ENCODE measurements at places on chromosomes 4 and X. TPM values are rescaled to one million over a fixed set of nuclear protein-coding genes. Genes with fewer than 3 reads are reported as not detected.

GRCh38 chr4:171484681-171485080 is 328.5 kb upstream of the GALNTL6 start:
- no peak for DNase-seq

Gene KCNIP4
- not detected for total RNA-seq

Gene RNF113A
- 13.8 TPM for total RNA-seq

DNA sequence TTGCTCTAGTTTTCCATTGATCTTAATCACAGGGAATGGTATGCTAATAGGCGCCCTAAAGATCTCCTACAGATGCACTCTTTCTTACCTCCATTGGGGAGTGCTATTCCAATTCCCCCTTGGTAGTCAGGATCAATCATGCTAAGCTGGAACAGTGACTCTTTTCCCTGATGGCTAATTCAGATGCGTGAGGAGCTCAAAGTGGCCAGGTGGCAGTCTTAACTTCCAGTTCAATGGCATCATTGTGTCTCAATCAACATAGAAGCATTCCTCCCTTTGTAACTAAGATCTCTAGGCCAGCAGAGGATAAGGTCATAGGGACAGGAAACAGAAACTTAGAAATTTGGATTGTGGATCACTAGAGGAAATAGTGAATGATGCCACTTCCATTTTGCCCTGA is 216.8 kb downstream of the GRID2 start:
- no peak for DNase-seq

DNA sequence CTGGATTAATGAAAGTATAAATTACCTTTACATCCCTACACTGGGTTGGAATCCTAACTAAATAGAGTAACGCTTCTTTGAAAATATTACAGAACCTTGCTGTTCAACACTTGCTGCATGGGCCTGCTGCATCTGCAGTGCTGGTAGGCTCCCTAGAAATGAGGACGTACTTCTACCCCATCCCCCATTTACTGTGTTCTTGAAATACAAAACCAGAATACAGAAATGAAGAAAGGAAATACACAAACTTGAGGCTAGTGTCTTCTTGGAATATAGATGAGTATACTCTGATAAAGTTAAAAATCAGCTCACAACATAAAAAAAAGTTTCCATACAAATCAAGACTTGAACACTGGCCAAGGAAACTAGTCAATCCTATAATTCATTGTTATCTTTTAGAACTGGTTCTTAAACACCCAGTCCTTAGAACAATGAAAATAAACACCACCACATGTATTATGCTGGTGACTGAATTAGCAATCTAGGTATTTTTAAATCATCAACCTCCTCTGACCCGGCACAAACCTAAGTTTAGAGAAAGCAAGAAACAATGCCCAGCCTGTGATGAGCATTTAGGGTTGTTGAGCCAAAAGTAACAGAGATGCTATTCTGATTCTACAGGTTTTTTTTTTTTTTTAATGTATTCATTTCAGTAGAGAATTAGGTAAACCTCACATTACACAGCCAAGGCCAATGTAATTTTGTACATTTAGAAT is 49.7 kb downstream of the ATP8A1 start:
- no peak for DNase-seq

DNA sequence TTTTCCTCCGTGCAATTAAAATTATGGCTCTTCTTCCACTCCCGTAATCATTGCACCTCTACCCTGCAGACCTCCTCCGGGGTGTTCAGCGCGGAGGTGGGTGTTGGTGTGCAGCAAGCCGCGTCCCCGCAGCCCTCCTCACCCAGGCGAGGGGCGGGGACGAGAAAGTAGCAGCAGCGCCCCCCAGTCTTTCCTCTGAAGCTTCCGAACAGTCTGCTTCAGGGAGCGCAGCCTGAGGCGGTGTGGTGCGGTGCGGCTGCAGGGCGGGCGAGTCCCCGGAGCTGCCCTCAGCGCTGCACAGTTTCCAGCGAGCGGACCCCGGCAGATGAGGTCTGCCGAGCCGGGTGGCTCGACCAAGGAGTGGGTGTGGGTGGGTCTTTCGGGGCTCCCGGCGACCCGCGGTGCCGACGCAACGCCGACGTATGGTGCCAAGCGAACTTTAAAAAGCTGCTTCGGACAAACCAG is at the start of gene FRAS1:
Gene FRAS1, plus strand, starts transcription at position 189 of the 465 bp plus-strand sequence. CDS start 687 bp downstream, outside the sequence.
- DNase-seq = no peak

DNA sequence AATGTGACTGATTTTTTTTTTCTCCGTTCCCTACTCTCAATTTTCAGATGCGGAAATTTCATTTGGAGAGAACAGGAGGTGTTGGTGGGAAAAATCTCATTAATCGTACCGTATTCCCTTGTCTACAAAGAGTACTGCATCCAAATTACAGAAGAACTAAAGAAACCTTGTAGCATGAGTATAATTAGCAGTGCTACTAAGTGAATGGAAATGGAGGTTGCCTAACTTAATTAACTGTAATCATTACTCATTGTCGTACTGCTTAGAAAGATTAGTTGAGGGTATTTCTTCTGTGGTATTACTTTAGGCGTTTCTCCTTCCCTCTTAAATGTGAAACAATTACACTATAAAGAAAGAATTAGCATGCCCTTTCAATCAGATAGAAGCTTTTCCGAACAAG is 81.7 kb downstream of the DMD start:
- DNase-seq = no peak

GRCh38 chr4:169377367-169377766 is 106.6 kb upstream of the SH3RF1 start:
- DNase-seq = no peak

GRCh38 chrX:9535101-9535500 is 70.2 kb downstream of the TBL1X start:
- no peak for DNase-seq

- no peak for DNase-seq
Observed at GRCh38 chr4:78622253-78622979, 70.8 kb downstream of the ANXA3 start.

DNA sequence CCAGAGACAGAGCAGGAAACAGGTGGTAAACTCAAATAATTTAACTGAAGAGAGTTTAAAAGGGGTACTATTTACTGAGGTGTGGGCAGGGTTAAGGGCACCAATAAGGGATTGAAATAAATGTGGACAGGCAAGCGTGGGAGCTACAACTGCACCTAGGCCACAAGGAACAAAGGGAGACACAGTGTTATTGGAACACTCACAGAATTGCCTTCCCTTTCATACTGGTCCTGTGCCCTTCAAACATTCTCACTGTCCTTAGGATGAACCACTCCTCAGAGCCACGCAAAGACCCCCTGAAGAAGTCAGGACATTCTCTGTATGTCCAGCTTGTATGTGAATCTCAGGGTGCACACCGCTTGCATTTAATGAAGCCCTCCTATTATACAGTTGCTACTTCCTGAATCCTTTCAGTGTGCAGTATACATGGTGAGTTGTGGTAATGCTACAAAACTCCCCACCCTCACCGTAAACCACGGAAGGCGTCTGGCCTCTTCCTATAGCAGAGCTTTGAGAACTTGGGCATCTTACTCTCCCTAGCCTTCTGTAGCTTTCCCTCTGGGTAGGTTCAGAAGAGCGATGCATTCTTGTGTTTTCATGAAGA is 9.6 kb upstream of the MRPL1 start:
- DNase-seq = no peak

DNA sequence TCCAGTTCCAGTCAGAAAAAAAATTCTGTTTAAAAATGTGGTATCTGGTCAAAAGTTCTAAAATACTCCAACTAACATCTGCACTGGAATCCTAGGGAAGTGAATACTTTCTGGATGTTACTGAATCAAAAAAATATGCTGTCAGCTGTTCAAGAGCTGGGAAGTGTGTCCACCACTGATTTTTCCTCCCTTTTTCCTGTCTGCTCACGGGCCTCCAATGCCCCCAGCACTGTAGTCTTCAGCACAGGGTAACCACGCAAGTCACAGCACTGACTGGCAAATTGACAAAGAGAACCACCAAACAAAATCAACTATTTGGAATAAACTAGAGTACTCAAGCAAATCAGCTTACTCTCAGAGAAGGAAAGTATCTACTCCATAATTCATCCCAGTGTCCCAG is 9.9 kb downstream of the VEGFC start:
- no peak for DNase-seq

Gene FGD1
- total RNA-seq = 7.0 TPM

DNA sequence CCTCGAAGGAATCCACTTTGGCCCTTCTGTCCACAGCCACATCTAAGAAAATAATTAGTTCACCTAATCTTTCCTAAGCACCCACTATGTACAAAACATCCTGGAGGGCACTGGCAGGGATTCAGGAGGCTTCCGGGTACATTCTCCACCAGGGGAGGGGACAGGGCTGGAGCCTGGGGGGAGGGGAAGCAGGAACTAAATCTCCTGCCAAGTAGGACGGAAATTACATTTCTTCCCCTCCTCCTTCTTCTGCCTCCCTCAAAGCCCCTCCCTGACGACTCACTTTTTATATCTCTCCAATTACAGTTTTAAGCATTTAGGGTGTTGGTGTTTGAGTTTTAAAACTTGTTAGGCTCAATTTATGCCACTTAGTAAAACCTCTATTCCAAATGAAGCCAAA is 203.1 kb downstream of the BCOR start:
- no peak for DNase-seq

All from thoracic aorta (tissue), 2 donors.